ENCODE measurements at places on chromosomes 3 and 15. TPM values are rescaled to one million over a fixed set of nuclear protein-coding genes. Genes with fewer than 3 reads are reported as not detected.

GRCh38 chr3:69764121-69764741, 25.0 kb downstream of the MITF start:
- ATAC-seq = no peak

Gene SNX4
- total RNA-seq = 20.3 TPM

- no peak for ATAC-seq
Observed at GRCh38 chr3:37726525-37727290, 135.0 kb upstream of the CTDSPL start.

DNA sequence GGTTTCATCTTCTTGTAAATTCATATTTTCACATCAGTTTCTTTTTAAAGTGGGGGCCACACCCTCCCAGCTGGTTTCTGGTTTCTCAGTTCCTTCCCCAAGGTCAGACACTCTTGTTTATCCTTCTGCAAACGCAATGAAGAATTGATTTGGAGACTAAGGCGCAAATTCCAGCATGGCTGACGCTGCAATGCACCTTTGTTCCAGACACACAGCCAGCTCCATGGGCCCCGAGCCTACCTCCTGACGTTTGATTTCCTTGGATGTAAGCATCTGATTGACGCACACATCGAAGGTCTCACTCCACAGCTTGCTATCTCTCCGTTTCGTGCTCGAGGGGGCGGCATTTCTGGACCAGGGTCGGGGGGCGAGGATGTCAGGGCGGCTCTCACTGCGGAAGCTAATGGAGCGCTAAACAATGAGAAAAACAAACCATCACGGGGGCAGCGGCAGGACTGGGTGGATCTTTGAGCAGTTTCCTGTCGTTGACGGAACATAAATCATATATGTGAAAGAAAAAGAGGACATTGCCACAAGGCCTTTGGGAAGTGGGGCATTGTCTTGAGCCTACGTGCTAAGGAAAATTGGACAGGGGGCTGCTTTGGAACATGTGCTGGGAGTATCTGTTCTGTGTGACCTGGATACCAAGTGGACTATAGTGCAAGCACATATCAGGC, 46.9 kb downstream of the ARHGEF3 start:
- no peak for ATAC-seq

DNA sequence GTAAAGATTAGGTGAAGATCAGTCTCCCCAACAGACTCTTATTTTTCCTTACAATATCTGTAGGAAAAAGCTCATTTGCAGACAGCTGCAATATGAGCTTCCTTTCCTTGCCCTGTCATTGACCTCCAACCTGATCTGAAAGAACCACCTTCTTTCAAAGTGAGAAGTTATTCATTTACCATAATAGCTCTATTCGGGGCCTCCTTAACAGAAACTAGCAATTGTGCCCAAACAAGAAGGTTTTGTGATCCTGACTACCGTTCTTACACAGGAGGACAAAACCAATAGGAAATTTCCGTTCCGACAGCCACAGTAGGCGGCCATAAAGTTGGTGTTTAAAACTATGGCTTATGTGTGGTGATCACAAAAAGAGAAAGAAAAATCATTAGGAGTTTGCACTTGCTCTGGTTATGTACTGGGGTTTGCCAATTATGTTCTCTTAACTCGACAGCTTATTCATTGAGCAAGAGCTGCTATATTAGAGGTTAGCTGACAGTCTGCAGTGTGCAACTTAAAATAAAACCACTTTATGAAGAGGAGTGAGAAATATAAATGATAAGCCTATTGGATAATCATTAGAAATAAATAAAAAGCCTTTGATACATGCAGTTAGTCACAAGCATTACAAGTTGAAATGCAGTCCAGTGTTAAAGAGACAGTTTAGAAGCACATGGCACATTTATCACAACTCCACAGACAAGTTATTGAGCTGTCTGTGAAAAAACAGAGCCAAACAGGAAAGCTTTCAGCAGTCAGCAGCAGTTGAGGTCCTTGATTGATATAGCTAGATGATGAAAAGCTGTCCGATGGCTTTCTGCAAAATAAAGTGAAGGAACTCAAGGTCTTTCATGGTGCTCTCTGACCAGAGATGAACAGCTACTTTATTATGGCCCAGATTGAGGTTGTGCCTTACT, 199.8 kb downstream of the WDR72 start:
- ATAC-seq = no peak

GRCh38 chr3:37026851-37027250, 33.5 kb downstream of the MLH1 start:
- ATAC-seq = no peak

- no peak for ATAC-seq
Observed at GRCh38 chr3:37138816-37139215, 35.6 kb downstream of the LRRFIP2 start.

- ATAC-seq = no peak
Observed at GRCh38 chr3:28940530-28940929, 340.3 kb upstream of the RBMS3 start.

Gene UROC1
- not detected for total RNA-seq

Gene GCNT3
- total RNA-seq = 11.4 TPM

Gene ECE2
- total RNA-seq = not detected

- peak; percentile 17 for ATAC-seq
Observed at GRCh38 chr3:156685198-156685597, 10.8 kb downstream of the TIPARP start.

Gene TRH
- total RNA-seq = not detected

Gene ZNF717
- 7.3 TPM for total RNA-seq

Gene BUB1B
- total RNA-seq = 15.3 TPM

DNA sequence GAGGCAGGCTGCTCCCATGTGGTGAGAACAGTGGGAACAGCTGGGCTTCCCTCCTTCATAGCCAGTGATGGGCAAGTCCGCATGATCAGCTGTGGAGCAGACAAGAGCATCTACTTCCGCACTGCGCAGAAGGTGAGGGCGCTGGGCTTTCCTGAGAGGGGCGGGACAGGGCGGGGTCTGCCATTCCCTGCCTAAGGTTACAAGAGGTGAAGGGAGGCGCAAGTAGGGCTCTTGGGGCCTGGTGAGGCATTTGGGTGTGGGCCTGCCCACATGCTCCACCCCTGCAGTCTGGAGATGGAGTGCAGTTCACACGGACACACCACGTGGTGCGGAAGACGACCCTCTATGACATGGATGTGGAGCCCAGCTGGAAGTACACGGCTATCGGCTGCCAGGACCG, 10.6 kb upstream of the JMJD7 start:
- ATAC-seq = no peak

Gene CHRNA5
- 4.3 TPM for total RNA-seq

Gene MKRN2OS
- 6.3 TPM for total RNA-seq

- no peak for ATAC-seq
Observed at GRCh38 chr15:88334436-88334835, 77.9 kb upstream of the NTRK3 start.

- no peak for ATAC-seq
Observed at GRCh38 chr3:123576122-123576521, 8.7 kb downstream of the HACD2 start.

DNA sequence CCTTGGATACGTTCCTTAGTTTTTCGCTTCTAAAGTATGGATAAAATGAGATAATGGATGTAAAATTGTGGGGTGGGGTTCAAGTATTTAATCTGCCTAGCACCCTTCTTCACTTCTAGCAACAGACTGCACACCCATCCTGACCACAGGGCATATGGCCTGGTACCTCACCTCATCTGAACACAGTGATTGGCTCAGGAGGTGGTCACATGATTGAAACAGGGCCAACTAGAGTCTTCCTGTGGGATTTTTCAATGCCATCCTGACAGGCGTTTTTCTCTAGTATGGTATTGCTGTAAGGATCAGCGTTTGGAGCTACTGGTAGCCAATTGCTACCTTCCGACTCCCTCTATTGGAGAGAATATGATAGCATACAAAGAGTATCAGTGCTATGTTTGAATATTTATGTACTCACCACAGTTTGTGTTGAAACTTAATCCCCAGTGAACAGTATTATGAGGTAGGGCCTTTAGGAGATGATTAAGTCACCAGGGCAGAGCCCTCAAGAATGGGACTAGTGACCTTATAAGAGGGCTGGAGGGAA, 172.2 kb downstream of the PPM1L start:
- peak; percentile 13 for ATAC-seq

DNA sequence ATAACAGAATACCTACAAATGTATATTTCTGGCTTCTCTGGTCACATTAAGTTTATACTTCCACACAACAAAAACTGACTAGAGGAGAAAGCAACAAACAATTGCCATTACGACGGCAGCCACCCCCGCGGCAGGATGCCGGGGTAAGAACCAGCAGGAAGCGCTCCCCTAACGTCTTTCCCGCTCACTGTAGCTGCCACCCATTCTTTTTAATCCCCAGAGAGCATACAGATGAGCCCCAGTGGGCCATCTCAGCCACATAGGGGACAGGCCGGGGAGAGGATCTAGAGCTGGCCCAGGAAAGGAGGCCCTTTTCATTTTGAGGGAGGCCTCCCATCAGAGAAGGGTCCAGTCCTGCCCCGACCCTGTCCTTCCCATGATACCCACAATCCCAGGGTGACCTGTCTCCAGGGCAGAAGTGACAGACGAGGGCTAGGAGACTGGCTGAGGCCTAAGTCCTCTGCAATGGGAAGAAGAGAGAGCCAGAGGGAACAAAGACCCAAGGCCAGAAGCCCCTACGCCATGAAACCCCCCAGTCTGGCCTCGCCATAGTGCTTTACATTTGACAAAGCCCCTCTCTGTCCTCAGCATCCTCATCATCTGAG, 3.6 kb upstream of the CALML4 start:
- ATAC-seq = no peak

Gene GLCE
- total RNA-seq = 16.0 TPM

Gene ZCWPW2
- 0.40 TPM for total RNA-seq

DNA sequence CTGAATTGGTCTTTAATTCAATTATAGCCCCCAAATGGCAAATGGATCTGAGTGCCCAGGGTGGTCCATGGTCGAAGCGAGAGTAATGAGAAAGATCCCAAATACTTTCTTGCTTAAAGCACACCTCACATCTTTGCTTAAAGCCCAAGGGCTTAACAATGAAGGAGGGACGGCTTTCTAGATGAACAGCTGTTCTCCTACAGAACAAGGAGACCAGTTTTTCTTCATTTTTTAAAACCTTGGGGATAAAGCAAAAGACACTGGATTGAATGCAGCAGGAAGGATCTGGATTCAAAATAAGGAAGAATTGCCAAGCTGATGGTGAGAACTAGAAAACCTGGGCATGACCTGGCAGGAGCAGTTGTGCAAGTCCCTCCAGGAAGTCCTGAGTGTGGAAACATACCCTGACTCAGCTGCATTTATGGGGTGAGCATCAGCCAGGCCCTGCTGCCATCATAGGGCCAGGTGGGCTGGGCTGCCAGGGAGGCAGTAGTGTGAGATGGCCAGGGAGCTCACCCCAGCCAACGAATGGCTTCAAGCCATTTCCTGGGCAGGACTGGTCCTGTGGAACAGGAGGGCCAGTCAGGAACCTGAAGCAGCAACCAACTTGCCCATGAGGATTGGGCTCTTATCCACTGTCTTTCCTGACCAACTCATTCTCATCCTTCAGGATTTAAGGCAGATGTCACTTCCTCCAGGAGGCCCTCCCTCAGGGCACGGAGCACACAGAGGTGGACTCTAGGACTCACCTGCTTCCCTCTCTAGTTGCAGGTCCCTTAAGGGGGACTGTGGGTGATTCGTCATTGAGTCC, 18.4 kb upstream of the RHCG start:
- peak; percentile 95 for ATAC-seq

Gene IGDCC3
- 0.08 TPM for total RNA-seq

Gene CCR9
- not detected for total RNA-seq

GRCh38 chr3:71438071-71438685, 145.3 kb downstream of the FOXP1 start:
- peak; percentile 7 for ATAC-seq

GRCh38 chr3:102936511-102937045, 501.8 kb downstream of the ZPLD1 start:
- no peak for ATAC-seq

Gene CISH
- 4.8 TPM for total RNA-seq

GRCh38 chr15:32838820-32839219, 121.0 kb downstream of the GREM1 start:
- no peak for ATAC-seq

GRCh38 chr15:84104853-84105252, 130.7 kb upstream of the GOLGA6L4 start:
- ATAC-seq = no peak

GRCh38 chr15:75436881-75437280, 14.6 kb downstream of the SIN3A start:
- ATAC-seq = peak; percentile 63

- no peak for ATAC-seq
Observed at GRCh38 chr3:123712077-123712860, 127.4 kb upstream of the HACD2 start.

DNA sequence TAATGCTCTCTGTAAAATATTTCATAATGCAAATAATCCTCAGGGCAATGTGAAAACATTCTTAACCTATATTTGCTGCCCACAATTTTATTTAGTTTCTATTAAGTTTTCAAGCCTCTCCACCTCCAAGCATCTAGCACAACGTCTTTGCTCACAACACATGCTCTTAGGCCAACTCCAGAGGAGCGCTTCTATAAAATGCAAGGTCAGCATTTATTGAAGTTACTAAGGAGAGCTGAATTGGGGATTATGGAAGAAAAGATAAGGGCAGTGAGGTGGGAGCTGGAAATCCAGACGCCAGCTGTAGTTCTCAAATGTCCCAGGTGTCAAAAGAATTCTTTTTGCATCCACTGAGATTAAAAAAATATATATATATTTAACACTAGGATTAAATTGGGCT, 996 bp downstream of the RABL3 start:
- no peak for ATAC-seq

DNA sequence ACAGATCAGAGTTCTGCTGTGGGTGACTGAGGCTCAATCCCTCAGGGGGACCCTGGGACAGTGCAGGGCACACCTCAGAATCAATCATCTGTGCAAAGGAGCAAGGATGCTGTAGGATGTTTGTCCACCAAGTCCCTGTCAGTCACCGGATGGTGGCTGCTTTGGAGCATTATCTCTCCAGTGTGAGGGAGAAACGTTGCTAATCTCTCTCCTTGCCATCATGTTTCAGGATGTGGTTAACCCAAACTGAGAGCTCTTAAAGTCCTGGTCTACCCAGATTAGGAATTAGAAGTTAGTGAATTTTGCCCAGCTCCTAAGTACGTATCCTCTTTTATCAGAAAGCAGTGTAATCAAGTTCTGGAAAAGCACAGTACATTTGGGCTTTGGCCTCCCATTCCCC, 26.2 kb upstream of the LRRC3B start:
- ATAC-seq = no peak

GRCh38 chr3:156539802-156540201, 15.1 kb downstream of the SSR3 start:
- ATAC-seq = no peak

- ATAC-seq = no peak
Observed at GRCh38 chr3:51819709-51820406, 40.8 kb upstream of the IQCF6 start.

Gene SAMMSON
- not detected for total RNA-seq
